ENCODE measurements at places on chromosomes 1 and 21.

DNA sequence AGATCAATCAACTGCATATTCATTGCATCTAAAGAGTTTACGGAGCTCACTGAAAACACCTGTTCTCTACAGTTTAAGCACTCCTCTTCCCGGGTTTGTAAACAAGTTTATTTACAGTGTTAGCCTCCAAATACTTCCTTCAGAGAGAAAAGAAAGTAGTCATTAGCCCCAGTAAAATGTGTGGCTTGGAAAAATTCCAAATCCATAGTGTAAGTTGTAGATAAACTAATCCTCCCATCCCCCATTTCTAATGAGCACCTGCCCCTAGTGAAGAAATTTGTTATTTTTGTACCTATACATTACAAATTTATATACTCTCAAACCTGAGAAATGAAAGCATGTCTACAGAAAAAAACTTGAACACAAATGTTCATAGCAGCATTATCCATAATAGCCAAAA lies 21.9 kb downstream of the PUM1 start:
- no peak for DNase-seq

DNA sequence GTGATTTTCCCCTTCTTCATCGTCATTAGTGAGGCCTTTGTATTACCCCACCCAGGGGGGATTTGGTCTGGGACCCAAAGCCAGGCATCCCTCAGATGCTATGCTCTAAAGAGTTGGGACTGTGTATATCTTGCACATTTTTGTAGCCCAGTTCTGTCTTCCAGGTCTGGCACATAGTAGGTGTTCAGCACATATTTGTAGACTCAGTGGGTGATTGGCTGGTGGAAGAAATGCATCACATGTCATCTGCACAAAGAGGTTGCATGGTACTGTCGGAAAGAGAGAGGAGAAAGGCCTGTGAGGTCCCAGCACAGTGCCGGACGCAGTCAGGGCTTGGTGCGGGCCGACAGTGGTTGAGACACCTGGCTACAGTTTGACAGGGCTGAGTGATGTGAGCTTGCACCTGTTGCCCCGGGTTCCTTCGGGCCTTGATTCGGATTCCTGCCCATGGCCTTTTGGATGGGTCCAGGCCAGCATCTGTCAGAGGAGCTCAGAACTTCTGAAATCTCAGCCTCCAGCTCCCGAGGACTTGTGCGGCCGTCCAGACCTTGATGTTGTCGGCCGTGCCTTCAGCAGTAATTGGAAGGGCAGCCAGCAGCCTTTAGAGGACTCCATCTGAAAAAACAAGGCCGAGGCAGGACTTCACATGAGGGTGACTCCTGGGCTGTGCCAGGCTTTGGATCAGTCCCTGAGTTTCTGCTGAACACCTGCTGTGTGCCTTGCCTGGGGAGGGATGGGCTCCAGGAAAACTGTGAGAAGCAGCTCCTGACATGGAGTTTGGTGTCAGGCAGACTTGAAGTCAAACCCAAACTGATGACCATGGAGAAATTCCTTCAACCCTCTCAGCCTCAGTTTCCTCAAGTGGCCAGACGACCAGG lies 40.9 kb upstream of the PADI1 start:
- no peak for DNase-seq

- DNase-seq, result no peak
Observed at GRCh38 chr21:37904856-37905255, 11.4 kb downstream of the KCNJ6 start.

DNA sequence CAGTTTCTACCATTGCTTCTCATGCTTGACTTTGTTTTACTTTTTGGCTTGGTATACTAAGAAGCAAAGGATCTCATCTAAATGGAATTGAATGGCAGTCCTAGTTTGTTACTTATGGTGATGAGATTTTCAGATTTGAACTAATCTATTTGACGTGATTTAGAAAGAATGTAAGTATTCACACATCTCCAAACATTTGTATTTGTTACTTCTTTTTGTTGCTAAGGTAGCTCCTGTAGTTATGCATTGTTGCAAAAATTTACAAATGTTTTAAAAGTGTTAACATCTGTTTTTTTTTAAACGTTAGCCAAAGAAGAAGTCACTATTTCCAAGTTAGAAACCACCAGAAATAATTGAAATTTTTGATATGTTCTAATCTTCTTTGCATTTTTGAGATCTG lies 222.5 kb downstream of the RPS6KC1 start:
- DNase-seq, result no peak

- no peak for DNase-seq
Observed at GRCh38 chr1:15428815-15429435, 9.3 kb upstream of the CTRC start.

DNA sequence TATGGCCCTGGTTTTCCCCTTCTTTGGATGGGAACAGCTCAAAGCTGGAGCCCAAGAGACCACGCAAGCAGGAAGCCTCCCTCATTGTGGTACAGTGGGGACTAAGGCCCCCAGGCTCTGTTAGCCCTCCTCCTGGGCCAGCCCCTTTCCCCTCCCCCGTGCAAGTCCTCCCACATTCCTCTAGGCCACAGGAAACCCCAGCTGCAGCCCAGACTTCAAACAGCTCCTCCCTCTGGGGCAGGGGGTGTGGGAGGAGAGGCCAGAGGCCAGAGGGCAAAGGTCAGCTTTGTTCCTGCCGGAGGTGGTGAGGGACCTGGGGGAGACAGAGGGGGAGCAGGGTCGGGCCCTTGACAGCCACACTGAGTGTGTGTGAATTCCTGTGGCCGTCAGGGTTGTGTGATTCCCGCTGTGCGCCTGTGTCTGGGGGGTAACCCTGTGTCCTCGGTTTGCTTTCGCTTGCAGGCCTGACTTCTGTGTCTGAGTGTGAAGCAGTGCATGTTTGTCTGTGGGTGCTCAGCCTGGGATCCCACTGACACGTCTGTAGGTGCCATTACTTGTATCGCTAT lies 3.4 kb upstream of the AHDC1 start:
- no peak for DNase-seq

DNA sequence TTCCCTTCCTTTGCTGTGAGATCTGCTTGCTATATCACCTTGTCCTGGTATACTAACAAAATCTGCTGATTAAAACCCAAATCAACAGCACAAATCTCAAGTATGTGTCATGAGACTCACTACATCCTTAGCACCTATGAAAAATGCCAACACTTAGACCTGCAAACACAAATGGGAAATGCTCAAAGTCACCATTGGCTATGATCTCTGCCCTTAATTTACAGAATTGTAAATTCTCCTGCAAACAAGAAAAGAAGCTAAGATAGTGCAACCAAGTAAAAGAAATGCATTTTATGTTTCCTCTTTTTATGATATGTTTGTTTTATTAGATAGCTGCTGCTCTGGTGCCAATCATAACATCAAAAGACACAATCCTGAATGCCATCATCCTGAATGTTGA lies 80.8 kb downstream of the DISC1 start:
- no peak for DNase-seq
